ENCODE measurements at places on chromosomes 7 and 10.

- DNase-seq: no peak
These were observed 65.9 kb upstream of the PTPRZ1 start for GRCh38 chr7:121807078-121807477.

DNA sequence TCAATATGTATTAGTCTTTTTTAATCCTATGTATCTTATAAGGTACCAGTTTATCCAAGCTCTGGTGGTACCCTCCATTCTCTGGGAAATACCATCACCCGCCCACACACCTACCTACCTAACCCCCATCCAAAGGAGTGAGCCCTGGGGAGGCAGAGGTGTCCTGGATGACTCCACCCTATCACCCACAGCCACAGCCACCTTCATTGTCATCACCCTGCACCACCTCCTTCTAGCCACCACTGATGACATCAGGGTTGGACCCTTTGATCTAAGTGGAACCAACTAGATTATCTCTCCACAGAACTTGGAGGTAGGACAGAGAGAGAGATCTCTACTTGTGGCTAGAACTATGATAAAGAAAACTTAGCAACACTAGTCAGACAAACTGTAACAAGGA, 259.4 kb downstream of the PARD3 start:
- DNase-seq: no peak

DNA sequence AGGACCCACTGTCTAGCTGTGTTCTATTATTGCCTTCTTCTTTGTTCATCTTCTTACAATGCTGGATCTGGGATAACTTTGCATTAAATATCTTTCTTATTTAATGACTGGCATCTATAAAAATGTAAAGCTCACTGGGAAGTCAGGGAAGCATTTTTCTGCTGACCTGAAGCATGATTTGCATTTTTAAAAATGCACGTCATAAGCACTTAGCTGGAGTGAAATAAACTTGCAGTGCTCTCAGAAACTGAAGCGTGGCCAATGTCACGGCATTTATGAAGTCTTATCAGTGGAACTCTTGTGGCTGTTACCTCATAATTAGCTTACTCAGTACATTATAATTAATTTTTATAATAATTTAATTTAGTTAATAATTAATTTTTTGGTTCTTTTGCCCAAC, 59.1 kb downstream of the FRMD4A start:
- no peak for DNase-seq

GRCh38 chr7:158783595-158783994, 45.7 kb downstream of the ESYT2 start:
- no peak for DNase-seq

GRCh38 chr7:108167460-108167859, 37.3 kb upstream of the LAMB4 start:
- DNase-seq: no peak

DNA sequence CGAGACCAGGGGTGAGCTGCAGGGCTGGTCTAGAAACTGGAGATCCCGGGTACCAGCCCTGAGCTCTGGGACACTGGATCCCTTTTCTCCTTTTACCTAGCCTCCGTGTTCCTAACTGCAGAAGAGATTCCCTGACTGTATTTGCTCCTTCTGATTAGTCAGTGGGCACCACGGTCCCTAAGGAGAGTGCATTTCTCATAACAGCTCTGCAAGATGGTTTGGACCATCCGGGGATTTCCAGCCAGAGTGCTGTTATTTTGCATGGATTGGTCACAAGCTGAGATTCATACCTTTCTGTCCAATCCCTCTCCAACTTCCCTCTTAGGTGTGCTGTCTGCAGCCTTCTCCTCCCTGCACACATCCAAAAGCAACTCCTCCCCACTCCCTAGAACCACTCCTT, 122.6 kb downstream of the MYL10 start:
- DNase-seq: no peak

- DNase-seq: no peak
These were observed 3.0 kb downstream of the FAM204A start for GRCh38 chr10:118339111-118339510.

All from stimulated activated effector memory CD8-positive, alpha-beta T cell treated with anti-CD3 and anti-CD28 coated beads, Interleukin-12 subunit alpha, Interleukin-12 subunit beta, amount 100 ng/mL, for 72 hours (primary cell).